ENCODE measurements at places on chromosomes 5 and 9. TPM values are rescaled to one million over a fixed set of nuclear protein-coding genes. Genes with fewer than 3 reads are reported as not detected.

DNA sequence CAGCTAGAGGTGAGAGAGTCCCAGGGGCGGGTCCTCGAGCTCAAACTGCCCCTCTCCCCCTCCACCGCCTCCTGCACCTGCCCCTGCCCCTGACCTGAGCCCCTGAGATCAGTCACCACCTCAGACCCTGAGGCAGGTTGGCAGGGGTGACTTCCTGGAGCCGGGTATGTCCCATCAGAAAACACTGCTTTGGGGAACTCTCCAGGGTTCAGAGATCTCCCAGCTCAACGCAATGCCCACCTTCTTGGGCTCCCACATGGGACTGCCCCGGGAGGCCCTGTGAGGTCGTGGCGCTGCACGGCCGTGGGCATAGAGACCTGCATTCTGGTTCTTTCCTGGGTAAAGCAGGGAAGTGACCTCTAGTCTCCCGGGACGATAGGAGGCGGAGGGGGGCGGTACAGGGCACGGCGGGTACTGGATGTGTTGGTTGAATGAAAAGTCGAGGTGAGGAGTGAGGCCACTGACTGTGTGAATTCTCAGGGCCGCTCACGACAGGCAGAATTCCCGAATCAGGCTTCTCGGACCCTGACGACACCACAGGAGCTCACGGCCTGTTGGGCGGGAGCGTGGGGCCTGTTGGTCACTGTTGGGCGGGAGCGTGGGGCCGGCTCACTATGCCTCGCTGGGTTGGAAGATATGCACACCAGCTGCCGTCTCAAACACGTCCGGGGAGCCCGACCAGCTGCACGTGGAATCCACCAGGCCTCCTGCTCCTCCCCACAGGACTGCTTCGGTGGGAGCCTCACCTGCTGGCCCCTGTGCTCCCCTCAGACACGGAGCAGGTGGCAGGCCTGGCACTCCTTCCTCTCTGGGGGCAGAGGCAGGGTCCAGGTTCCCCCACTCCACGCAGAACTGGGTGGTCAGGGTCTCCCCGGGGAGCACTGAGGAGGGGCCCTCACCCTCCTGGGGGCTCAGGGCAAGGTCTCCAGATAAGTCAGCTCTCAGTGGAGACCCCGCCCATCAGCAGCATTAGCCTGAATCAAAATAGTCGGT, 178.0 kb upstream of the PPP1R26 start:
- no peak for DNase-seq

DNA sequence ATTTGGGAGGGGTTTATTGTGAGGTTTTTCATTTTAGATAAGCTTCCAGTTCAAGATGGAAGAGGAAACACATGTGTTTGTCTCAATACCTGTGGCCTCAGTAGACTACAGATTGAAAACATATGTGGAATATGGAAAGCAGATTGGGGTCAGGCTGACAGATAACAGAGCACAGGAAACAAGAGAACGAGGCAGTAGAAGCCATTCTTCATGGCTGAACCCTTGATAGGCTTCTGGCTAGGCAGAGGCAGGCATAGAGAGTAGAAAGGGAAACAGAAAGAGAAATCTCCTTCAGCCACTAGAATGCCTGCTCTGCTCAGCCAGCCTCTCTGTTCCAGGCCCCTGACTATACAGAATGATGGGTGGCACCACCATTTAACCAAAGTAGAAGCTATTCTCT, 152.5 kb downstream of the MUSK start:
- DNase-seq, result no peak

GRCh38 chr5:14807471-14807870, 64.1 kb downstream of the ANKH start:
- DNase-seq, result no peak

GRCh38 chr5:112529525-112529924, 110.4 kb upstream of the EPB41L4A start:
- DNase-seq, result no peak

The PCDHGB6 gene
- 3.2 TPM for total RNA-seq

DNA sequence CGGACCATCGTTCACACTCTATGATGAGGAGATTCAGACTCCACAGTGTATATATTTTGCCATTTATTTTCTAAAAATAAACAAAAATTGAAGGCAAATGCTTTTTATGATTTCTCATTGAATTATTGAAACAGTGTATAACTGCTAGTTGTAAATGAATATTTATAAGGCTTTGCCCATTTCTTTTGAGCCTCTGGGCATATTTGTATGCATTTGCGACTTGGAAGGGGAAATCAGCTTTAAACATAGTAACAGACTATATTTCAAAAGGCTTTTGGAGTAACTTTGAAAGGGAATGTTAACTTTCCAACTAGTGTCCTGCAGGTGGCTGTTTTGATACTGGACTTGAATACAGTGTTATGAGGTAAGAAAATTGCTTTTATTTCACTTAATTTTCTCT, 26.0 kb downstream of the MRPL22 start:
- DNase-seq, result no peak

The SPATA31D4 gene
- not detected for total RNA-seq

DNA sequence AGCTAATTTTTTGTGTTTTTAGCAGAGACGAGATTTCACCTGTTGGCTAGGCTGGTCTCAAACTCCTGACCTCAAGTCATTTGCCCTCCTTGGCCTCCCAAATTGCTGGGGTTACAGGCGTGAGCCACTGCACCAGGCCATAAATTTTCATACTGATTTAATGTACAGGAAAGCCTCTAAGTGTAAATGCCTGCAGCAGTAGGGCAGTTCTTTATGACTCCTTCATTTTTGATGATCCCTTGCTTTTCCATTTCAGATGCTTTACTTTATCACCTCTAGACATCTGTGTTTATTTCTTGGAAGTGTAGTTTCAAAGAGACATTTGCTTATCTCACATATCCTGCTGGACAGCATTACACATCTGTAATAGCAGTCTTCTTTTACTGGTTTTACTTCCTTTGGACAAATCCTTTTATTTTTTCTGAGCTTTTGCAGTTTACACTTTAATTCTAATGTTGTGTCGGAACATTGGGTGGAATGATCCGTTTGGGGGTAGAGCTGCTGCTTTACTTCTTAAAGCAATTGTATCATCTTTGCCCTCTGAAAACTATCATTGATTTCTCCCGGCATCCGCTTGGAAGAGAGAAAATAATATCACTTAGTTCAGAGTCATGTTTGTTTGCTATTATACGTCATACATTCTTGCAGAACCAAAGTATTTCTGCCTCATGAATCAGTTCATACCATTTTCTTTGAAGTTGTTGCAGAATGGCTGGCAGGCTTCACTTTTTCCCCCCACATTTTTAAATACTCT, 36.0 kb downstream of the SCGB3A1 start:
- DNase-seq, result no peak

- DNase-seq, result no peak
Observed at GRCh38 chr5:121031491-121031890, 567.4 kb downstream of the PRR16 start.

- no peak for DNase-seq
Observed at GRCh38 chr5:145203193-145203592, 631.9 kb downstream of the PRELID2 start.

The SPATA31C1 gene
- total RNA-seq, result not detected

The FGF1 gene
- total RNA-seq, result 0.03 TPM

DNA sequence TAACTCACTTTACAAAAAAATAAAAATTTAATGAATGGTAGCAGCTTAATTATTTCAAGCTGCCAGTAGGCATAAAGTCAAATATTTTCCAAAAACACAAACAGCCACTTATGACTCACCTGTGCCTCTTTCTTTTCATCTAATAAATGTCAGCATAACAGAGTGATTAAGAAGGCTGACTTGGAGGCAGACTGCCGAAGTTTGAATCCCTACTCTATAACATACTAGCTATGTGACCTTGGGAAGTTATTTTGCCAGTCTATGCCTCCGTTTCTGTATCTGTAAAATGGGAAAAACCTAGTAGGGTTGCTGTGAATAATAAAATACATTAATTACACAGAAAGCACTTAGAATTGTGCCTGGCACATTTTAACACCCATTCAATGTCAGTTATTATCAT, 33.8 kb downstream of the FANCC start:
- DNase-seq, result no peak

- no peak for DNase-seq
Observed at GRCh38 chr9:91332546-91333231, 29.0 kb downstream of the AUH start.

DNA sequence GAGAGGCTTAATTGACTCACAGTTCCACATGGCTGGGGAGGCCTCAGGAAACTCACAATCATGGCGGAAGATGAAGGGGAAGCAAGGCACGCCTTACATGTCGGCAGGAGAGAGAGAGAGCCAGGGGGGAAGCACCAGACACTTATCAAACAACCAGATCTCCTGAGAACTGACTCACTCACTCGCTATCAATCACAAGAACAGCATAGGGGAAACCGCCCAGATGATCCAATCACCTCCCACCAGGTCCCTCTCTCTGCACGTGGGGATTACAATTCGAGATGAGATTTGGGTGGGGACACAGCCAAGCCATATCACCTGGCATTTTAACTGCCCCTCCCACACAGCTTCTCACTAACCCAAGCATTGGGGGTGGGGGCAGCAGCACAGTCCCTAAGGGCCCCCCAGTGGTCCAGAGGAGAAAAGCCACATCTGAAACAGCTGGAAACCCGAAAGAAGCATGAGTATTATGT, 76.1 kb upstream of the ASS1 start:
- DNase-seq, result no peak

DNA sequence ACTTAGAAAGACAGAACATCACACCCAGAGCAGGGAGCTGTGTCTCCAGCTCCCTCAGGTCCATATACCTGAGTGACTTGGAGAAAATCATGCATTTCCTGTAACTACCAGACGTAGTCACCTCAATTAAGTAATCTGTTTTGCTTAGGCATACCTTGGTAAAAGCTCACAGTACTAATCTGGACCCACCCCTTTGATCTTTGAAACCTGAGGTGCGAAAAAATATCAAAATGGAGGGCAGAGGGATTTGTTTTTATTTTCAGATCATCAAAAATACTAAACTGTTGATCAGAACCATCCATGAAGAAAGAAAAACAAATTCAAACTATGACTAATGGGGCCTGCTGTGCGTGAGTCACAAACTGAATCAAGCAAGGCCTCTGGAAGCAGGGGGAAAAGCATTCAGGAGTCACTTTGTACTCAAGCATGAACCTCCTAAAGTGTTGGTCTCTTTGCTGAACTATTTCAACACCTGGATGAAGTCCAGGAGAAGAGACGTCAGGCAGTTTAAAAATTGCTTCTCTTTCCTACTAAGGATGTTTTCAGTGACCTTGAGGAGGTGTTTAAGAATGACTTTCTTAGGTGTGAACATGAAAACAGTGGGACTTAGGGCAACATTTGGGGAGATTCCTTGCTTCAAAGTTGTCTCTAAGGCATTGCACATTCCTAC, 76.3 kb downstream of the MUSK start:
- no peak for DNase-seq

DNA sequence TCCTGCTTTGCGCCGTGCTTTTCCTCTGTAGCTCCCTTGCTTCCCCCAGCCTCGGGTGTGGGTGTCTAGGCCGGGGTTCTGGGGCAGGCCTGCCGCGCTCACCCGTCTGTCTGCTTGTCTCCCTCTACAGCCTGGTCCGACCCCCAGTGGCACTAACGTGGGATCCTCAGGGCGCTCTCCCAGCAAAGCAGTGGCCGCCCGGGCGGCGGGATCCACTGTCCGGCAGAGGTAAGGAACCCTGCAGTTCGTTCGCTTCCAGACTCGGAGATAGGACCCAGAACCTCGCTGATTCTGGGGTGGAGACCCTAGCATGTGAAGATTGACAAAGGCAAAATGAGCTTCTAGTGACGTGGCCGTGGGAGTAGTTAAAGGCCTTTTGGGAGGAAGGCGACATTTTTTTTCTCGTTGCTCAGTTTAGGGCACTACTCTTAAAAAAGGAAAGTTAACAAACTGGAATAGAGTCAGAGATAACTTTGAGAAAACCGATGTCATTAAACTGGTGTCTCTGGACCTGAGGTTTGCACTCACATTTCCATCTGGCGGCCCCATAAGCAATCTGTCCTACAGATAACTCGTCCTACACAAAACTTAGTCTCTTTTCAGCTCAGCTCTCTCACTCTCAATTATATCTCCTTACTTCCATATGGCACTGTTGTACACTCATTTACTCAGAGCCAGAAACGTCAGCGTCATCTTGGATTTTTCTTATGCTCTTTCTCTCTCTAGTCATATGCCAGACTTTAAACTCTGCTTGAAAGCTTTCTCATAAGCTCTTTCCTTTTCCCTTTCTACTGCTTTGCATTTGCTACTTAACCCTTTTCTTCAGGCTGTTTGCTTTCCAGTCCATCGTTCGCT, 561 bp downstream of the SEC61B start:
- no peak for DNase-seq

The ALDH7A1 gene
- 15.9 TPM for total RNA-seq

DNA sequence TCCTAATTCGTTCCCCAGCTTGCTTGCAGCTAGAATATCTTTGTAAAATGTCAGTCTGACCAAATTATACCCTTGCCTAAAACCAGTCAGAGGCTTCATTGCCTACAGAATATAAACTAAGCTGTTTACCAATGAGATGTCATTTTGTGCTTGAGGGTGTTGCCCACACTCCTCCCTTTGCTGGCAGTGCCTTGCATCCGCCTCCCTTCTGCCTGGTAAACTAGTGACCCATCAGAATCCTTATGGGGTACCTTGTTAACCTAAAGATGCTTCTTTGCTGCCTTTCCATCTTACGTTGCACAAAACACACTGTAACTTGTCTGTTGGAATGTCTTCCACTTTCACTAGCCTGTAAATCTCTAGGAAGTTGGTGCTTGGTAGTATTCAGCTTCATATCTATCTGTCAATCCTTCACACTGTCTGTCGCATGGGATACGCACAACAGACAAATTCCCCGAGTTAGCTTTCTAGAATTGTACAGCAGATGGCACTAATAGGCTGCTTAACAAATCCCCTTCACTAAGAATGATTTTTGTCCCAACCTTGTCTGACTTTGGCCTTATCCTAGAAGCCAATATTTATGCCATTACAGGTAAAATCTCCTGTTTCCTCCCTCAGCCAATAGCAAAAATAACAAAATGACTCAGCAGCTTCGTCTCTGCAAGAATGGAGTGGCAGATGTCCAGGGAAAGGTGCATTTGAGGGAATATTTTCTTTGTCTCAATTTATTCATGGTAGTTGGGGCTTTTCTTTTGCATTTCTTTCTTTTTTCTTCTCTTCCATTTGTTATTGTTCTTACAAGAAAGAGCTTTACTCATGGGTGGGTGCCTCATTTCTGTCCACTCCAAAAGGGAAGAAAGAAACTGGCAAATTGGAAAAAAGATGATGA, 3.0 kb downstream of the NUDT2 start:
- no peak for DNase-seq

DNA sequence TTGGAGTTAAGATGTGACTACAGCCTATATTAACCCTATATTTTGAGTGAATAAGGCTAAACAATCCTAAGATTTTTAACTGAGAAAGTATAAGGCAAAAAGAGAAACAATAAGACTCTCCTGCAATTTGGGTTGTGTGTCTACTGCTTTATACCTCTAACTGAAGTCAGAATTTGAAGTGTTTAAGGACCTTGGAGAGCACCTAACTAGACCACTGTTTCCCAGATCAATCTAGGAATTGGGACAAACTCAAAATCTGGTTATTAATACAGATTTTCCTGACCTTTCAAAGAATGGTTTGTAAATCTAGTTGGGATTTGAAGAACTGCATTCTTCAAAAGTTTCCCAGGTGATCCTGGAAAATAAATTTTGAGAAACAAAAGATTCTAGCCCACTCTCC, 42.1 kb downstream of the GABRA1 start:
- DNase-seq, result no peak

- DNase-seq, result peak; percentile 43
Observed at GRCh38 chr5:138077064-138077696, 6.7 kb upstream of the WNT8A start.

GRCh38 chr5:2253040-2253975, 370.6 kb upstream of the IRX4 start:
- no peak for DNase-seq

Measured in pancreas (tissue), 10 donors.